ENCODE measurements at places on chromosomes 16 and 17.

DNA sequence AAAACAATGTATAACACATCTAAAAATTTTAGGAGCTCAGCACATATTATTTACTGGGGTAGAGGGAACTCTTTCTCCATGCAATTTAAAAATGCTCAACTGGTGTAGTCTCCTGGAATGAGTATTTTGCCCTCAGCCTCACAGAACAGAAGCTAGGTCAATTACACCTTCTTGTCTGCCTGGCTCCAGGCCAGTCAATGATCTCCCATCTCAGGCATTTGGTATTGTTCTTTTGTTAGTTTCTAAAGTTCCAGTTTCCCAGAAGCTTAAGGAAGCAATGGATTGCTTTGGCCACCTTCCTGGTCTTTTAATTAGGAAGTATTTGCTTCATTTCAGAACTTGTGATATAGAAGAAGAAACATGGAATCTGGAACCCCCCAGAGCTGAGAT, 360.3 kb upstream of the ASIC2 start:
- DNase-seq: no peak

- DNase-seq: no peak
Measured at GRCh38 chr16:397135-397661, at the start of gene NME4. Gene NME4 (plus strand): TSS chr16:397199. CDS start chr16:397223, 24 bp downstream.

DNA sequence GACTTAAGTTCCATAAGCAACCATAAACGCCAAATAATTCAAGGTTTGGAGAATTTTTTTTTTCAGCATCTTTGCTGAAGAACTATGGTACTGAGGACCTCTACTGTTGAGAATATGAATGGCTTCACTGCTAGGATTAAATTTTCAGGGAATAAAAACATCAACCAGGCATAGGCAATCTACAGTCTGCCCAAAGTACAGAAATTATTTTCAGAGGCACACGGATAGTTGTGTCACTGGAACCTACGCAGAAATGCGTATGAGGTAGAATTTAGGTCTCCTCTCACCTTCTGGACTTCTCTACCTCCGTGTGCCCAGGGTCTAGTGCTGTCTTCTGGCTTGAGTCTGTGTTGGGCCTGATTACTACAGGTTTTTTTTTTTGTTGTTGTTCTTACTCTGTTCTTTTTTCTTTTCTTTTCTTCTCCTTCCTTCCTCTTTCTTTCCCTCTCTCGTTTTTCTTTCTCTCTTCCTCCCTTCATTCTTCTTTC, 39.7 kb downstream of the NACA2 start:
- DNase-seq: no peak

GRCh38 chr17:45380046-45380765, 52.5 kb downstream of the ARHGAP27 start:
- no peak for DNase-seq

Data from stimulated activated CD4-positive, alpha-beta T cell treated with anti-CD3 and anti-CD28 coated beads, TNF-alpha, amount 100 ng/mL, for 4 hours (primary cell).